Islet precursor cell (in vitro differentiated cells): ENCODE measurements at places on chromosomes 12 and 14.

DNA sequence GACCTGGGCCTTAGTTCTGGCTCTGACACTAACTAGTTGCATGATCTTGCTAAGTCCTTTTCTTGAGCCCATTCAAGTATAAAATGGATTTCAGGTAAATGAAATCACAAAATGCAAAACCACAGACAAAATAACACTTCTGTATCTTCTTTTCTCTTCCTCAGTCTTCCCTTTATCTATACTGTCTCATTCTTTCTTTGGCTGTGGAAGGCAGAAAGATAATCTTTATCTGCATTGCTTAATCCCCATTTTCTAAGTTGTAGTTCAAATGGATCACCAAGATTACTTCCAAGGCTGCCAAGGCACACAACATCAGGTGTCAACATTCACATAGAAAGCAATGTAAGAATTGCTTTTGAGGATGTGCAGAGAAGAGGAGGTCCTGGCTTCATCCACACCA is 30.3 kb downstream of the TESPA1 start:
- no peak for DNase-seq

- DNase-seq = peak; percentile 84
Measured at GRCh38 chr12:130698106-130698505, 18.0 kb downstream of the RIMBP2 start.

GRCh38 chr14:96271421-96271762 is 15.4 kb downstream of the BDKRB1 start:
- no peak for DNase-seq

GRCh38 chr12:770479-770878 is 18.1 kb downstream of the WNK1 start:
- no peak for DNase-seq

- no peak for DNase-seq
Measured at GRCh38 chr14:50670196-50670865, 2.2 kb upstream of the SAV1 start.

DNA sequence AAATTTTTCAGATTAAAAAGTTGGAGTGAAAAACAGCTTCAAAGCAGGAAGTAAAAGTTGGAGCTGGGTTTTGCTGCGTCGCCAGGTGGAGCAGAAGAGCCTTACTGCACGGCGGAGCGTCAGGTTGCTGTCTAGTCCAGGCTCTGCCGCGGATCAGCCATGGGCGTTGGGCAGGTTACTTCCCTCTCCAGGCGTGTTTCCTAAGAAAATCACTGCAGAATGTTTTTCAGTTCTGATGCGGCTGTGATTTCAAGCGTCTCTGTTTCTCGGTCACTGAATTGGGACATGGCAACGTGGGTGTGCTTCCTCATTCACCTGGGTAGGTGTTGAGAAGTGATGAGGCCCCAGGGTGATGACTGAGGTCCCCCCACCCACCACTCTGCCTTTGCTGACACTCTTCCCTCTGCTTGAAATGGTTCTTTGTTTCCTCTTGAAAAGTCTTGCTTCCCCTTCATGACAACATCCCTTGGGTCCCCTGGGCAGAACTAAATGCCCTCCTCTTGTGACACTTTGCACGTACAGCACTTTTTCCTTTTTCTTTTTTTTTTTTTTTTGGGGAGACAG is 7.6 kb downstream of the EVL start:
- peak; percentile 41 for DNase-seq

GRCh38 chr12:28164644-28165275 is 25.5 kb upstream of the CCDC91 start:
- DNase-seq = no peak

DNA sequence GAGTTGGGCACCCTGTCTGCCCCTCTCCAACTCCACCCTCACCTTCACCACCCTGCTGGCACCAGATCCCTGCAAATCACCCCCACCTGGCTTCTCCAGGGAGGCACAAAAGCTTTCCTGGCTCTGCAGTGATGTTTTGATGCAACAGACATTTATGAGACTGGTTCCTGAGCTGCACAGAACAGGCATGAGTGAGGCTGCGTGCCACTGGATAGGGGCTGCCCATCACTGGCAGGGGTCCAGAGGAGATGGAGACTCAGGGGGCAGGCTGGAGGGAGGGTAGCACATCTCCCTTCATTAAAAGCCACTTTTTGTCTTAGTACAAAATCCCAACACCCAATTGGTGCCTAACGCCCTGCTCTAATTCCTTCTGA is 17.3 kb upstream of the ZDHHC22 start:
- no peak for DNase-seq

GRCh38 chr12:68913682-68914081 is 19.3 kb downstream of the CPM start:
- no peak for DNase-seq

DNA sequence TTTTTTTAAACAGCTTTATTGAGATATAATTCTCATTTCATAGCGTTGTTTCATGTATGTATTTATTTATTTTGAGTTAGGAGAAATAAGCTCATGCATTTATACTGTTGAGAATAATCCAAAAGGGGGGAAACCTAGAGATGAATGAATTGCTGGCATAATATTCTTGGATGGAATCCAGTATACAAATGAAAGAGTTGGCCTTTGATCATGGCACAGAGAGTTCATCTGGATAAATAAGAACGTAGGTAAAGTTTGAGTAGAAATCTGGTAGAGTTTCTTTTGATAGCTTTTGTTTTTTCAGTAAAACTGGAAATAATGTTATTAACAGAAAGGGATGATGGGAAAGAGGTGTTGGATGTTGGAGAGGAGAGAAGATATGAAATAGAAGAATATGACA is 166.2 kb downstream of the LRRK2 start:
- no peak for DNase-seq

DNA sequence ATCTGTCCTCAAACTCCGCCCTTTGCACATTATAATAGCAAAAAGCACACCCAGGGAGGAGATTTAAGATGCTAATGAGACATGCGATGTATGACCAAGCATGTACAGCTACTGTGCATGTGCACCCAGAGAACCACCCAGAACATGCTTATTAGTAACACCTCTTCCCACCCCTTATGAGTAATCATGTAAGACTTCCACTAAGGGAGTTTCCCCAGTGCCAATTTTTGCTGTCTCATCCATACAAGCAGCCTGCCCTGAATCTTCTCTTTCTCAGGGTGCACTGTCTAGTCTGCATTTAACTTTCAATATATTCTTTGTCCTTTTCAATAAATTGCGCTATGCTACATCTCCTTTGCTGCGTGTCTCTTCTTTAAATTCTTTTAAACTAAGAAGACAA is 830.0 kb upstream of the NOVA1 start:
- peak; percentile 62 for DNase-seq

GRCh38 chr12:106757623-106758348 is 16.7 kb upstream of the RIC8B start:
- no peak for DNase-seq

GRCh38 chr12:12319451-12320183 is 30.4 kb downstream of the MANSC1 start:
- DNase-seq = no peak

DNA sequence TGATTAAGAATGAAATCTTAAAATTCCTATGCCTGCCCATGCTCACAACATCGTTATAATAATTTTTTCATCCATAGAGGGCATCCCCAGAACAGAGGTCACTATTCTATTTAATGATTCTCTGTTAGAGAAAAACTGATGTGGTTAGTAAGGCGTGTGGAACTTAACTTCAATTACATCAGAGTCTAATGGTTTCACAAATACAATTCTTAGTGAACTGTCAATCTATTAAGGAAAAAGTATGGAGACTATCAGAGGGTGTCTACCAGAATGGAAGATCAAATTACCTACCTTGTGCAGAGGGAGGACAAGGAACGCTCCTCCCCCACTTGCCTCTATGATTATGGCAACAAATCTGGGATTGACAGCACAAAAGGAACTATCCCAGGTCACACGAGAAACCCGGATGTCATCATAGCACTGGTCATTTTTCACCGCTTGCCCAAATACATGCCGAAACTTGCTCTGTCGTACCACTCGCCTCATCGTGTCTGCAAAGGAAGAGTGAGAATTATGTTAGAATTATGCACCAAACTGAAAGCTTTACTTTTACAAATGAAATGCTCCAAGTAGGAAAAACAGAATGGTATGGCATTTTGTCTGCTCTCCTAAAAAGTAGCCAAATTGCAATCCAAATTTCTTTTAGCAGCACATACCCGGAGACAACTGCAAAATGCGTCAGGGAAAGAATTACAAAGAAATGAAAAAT is 30.3 kb downstream of the CORO1C start:
- DNase-seq = peak; percentile 67

DNA sequence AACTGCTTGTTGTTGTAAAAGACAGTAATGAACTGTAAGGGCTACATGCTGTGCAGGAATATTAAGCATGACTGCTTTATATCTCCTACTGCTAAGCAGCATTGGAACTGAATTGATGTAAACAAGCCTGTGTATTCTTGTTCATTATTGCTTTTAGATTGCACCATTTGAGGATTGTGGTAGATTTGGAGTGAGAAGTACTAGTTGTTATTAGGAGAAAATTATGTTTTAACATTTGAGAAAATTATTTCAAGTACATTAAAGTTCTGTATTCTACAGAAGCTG is 212.7 kb downstream of the ERC1 start:
- DNase-seq = no peak

DNA sequence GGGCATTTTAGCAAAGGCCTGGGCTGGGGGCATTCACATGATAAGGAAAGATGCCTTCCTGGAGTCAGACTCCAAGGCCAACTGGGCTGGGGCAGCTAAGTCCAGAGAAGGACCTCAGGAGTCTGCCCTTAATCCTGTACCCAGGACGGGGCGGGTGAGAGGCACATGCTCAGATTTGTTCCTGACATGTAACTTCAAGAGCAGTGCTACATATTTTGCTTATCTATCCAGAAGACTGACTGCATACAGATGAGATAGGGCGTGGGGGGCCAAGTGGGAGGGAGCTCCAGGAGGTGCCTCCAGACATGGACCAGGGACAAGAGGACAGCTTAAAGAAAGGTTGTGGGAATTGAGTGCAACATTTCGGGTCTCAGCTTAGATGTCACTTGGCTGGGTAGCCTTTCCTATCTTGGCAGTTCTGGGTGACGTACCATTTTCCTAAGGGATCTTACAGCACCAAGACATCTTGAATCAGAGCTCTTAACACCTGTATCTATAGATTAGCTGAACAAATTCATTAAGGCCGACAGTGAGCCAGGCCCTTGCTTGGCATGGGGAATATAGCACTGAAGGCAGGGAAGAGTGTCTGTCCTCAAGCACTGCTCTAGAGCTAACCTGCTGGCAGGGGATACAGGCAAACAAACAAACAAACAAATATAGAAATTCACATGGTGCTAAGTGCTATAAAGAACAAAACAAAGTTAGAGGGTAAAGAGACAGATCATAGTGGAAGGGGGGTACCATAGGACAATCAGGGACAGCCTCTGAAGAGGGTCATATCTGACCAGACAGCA is 61.2 kb downstream of the PTPN21 start:
- no peak for DNase-seq

GRCh38 chr12:54146506-54147145 is 42.2 kb downstream of the SMUG1 start:
- no peak for DNase-seq

GRCh38 chr14:97319691-97320090 is 522.5 kb downstream of the VRK1 start:
- DNase-seq = no peak

DNA sequence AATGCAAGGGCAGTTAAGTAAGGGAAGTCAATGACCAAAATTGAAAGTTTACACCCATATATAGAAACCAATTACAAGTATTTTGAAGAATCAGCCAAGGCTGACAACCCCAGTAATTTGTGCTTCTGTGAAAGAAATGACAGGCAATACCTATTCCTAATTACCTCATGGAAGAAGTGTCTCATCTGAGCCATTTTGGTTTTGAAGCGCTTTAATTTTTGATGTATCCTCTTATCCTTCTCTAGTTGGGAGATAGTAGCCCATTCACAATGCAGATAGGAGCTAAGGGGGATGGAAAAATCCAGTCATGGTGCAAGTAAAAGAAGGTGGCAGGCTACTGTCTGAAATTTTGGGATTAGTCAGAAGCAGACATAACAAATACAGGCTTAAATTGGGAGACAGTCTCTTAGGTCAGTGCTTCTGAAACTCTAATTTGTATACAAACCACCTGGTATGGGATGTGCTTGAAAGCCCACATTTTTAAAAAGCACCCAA is 30.4 kb upstream of the SUPT16H start:
- DNase-seq = no peak

- peak; percentile 83 for DNase-seq
Measured at GRCh38 chr14:104135121-104135903, 3.1 kb upstream of the KIF26A start.

DNA sequence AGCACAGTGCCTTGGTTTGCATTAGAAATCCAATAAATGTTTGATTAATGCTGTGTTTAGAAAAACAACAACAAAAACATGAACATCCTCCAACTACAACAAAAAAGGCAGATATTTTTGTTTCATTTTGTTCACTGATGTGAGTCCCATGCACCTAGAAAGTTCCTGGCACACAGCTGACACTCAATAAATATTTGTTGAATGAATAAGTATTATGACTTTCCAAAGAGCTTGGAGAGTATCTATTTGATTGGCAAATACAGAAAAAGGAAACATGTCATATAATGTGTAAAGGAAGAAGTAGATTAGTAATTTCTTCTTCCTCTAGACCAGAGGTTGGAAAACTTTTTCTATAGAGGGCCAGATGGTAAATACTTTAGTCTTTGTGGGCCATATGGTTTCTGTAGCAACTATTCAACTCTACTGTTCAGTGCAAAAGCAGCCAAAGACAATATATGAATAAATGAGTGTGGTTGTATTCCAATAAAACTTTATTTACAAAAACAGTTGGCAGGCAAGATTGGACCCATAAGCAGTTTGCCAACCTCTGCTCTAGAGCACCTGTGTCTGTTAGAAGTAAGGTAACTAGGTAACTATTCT is 312.3 kb upstream of the DIO2 start:
- DNase-seq = no peak

DNA sequence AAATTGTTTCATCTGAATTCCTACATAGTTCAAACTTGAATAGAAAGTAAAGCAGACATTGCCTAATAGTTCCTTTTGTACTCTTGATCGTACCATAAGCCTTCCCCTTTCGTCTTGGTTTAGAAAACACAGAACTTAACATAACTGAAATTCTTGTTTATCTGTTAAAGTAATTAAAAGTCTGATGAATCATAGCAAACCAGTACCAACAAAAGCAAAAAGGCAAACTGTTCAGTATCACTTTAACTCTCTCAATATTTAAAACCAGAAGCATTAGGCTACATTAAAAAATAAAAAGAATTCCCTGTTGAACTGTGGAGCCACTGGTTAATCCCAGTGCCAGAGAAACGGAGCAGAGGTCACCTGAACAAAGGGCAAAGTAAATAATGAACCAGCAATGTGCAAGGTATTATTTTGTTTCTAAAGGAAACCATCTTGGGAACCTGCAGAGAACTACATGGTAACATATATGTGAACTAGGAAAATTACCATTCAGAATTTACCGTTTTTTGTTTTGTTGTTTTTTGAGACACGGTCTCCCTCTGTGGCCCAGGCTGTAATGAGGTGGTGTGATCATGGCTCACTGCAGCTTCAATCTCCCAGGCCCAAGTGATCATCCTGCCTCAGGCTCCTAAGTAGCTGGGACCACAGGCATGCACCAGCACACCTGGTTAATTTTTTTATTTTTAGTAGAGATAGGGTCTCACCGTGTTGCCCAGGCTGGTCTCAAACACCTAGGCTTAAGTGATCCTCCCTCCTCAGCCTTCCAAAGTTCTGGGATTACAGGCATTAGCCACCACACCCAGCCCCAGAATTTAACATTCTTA is 17.1 kb upstream of the HIGD1C start:
- peak; percentile 69 for DNase-seq

- no peak for DNase-seq
Measured at GRCh38 chr12:73699318-73699717, 838.3 kb upstream of the ATXN7L3B start.

- DNase-seq = no peak
Measured at GRCh38 chr14:105053421-105053820, 11.8 kb downstream of the GPR132 start.

- no peak for DNase-seq
Measured at GRCh38 chr12:92403210-92404175, 257.8 kb upstream of the BTG1 start.
